GM23248 (cell line): ENCODE measurements at places on chromosomes 2 and 18. TPM values are rescaled to one million over a fixed set of nuclear protein-coding genes. Genes with fewer than 3 reads are reported as not detected.

The AQP4 gene
- total RNA-seq = not detected in 2 replicates

The SERPINB3 gene
- not detected in 2 replicates for total RNA-seq

The SERPINB4 gene
- not detected in 2 replicates for total RNA-seq

The PLEKHB2 gene
- 75.8 and 94.7 TPM in 2 replicates for total RNA-seq

The PRSS56 gene
- total RNA-seq = not detected in 2 replicates

The REG1B gene
- not detected in 2 replicates for total RNA-seq

The PSMD14 gene
- total RNA-seq = 94.4 and 104 TPM in 2 replicates

The HMSD gene
- not detected in 2 replicates for total RNA-seq

The C1QL2 gene
- not detected in 2 replicates for total RNA-seq

The TRIM54 gene
- total RNA-seq = not detected in 2 replicates

The TRPM8 gene
- total RNA-seq = not detected in 2 replicates

The SMYD1 gene
- not detected in 2 replicates for total RNA-seq

The SLC16A14 gene
- not detected in 2 replicates for total RNA-seq
